ENCODE measurements at places on chromosomes 11 and 22.

DNA sequence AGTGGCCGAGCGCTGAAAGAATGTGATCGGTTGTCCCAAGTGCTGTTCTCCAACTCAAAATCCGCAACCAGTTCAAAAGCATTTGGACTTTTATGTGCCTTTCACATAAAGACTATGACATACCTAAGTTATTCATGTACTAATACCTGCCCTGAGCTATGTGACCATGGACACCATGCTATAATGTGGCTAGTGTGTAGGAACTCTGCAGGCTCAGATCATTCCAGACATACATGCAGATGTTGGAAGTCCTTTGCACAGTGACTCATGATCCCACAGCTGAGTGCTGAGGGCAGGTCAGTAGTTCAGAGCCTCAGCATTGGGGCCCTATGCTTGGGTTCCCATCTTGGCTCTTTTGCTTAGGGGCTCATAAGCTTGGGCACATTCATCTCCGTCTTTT, 95.4 kb downstream of the IGLL1 start:
- DNase-seq: no peak

DNA sequence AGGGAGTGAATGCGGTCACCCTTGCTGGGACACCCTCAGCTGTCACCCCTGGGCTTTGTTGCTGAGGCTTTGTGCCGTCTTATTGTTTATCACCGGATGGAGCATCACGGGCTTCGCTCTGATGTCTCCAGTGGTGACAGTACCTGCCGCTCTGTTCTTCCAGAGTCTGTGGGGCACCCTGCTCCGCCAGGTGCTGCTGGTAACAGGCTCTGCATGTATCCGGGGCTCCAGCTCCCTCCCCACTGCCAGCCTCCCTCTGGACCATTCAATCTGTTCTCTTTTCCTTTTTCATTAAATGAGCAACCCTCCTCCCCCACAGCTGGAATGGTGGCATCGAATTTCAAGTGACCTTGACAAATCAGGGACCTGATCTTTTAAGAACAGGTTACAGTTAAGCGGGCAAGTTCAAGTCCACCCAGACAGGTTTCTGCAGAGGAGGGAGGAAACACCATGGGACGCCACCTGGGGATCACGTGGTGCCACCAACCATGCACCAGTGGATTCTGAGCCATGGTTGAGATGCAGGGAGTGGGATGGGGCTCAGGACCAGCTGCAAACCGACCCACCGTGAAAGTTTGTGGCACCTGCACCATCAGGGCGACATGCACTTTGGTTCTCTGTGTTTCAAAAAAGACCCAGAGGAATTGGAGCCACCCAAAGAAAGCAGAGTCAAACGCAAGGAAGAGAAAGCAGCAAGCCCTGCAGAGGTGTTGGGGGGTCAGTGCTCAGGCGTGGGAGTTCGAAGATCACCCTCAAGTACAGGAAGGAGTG, 89.3 kb downstream of the BCR start:
- peak; percentile 95 for DNase-seq

GRCh38 chr11:78907636-78908035, 333.0 kb upstream of the NARS2 start:
- DNase-seq: no peak

DNA sequence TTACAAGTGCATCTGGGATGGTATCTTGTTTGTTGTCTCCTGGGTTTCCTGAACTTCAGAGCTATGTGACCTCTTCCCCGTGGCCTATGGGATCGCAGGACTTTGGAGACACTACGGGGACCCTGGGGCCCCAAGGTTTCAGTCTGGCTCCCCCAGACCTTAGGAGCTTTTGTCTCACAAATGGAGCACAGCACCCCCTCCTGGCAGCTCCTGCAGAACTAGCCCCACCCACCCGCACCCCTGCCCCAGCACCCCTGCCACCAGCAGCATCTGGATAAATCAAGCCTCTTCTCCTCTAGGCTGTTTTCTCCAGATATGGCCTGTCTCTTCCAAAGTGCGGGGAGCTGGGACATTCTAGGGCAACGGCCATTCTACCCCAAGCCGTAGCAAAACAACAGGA, 10.4 kb downstream of the RCOR2 start:
- peak; percentile 45 for DNase-seq

DNA sequence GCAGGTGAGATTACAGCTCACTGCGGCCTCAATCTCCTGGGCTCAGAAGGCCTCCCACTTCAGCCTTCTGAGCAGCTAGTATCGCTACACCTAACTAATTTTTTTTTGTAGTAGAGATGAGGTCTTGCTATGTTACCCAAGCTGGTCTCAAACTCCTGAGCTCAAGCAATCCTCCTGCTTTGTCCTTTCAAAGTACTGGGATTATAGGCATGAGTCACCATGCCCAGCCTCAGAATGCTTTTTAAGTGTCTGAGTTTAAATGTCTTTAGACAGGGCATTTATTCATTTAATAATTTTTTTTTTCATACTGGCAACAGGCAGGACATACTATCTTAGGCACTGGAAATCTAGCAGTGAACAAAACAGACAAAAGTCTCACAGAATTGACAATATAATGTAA, 27.7 kb downstream of the LRP4 start:
- DNase-seq: no peak

DNA sequence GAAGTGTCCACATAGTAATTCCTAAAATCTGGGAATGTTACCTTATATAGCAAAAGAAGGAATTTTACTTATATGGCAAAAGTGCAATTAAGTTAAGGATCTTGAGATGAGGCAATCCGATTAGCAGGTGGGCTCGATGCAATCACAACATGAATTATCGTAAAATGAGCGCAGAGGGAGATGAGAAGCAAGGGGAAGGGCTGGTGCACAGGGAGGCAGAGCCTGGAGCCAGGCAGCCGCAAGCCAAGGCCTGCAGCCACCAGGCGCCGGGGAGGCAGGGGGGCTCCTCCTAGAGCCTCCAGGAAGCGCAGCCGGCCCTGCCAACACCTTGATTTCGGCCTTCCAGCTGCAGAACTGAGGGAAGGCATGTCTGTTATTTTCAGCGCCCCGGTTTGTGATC, 85.7 kb downstream of the CELSR1 start:
- no peak for DNase-seq

- DNase-seq: no peak
These were observed 39.6 kb downstream of the DIXDC1 start for GRCh38 chr11:111976767-111977145.

DNA sequence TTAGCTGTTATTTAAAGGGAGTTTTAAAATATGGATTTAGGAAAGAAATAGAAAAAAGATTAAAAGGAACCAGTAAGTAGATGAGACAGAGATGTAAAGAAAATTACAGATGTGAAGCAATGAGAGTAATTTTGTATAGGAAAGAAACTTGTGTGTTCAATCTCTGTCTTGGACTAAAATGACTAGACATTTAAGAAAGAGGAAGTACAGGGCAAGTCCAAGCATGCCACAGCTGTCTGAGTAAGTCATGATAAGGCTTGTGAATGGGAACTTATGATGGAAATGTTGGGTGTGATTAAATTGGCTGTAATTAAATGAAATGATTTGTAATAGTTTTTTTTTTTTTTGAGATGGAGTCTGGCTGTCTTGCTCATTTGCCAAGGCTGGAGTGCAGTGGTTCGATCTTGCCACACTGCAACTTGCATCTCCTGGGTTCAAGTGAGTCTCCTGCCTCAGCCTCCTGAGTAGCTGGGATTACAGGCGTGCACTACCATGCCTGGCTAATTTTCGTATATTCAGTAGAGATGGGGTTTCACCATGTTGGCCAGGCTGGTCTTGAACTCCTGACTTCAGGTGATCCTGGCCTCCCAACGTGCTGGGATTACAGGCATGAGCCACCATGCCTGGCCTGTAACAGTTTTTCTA, 5.9 kb upstream of the ACY3 start:
- peak; percentile 72 for DNase-seq

DNA sequence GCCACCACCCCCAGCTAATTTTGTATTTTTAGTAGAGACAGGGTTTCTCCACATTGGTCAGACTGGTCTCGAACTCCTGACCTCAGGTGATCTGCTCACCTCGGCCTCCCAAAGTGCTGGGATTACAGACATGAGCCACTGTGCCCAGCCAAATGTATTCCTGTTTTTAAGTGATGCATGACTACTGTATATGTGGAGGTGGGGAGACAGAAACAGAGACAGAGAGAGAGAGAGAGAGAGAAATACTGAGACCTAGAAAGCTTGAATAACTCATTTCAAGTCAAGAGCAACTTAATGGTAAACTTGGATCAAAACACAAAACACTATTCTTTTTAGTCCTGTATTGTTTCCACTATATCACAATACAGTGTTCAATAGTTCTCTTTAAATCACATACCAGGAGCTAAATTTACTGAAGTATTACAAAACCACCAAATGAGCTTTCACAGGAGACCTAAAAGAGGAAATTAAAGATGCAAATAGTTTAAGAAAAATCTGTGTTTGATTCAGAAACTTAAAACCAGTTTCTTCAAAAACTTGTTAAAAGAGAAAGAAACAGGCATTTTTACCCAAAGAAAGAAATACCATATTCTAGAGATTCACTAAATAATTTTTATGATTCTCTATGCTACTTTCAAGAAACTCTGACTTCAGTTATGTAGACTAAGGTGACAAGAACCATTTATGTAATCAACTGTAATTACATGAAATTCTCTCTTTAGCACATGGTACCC, 188.7 kb downstream of the ETS1 start:
- peak; percentile 27 for DNase-seq

- peak; percentile 84 for DNase-seq
These were observed 21.8 kb downstream of the PRR5 start for GRCh38 chr22:44723801-44724200.

DNA sequence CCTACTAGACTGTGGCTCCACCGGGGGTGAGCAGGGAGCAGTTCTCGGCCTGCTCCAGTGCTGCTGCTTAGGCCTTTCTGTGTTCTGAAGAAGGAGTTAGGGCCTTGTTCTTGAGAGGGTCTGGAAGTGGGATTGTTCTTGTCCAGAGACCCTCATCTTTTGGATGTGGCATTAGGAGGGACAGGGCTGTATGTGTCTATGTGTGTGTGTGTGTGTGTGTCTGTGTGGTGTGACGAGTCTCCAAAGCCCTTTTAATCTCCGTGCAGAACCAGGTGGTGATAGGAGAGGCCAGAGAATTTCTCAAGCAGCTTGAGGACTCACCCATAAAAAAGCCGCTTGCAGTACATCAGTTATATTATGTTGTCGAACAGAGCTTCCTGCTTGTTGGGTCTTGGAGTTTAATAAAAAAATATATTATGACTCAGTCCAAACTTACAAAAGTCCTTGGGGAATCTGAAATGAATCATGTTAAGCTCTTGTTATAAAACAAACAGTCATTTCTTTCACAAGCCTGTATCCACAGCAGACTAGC, 196.5 kb downstream of the TENM4 start:
- no peak for DNase-seq

DNA sequence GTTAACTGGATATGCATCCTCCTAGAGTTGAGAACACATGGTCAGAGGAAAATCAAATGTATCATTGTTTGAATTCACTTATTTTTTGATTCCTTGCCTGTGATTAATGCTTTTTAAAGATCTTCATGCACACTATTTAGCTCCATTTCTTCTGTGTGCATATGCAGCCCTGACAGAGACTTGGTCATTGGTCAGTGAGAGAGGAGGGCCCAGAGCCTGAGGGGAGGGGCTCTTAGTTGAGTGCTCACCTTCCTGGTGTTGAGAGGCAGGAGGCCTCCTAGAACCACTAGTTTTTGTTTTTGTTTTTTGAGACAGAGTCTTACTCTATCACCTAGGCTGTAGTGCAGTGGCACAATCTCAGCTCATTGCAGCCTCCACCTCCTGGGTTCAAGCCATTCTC, 48.9 kb downstream of the TNRC6B start:
- DNase-seq: no peak

GRCh38 chr11:27603376-27603990, 96.8 kb downstream of the BDNF start:
- DNase-seq: no peak

DNA sequence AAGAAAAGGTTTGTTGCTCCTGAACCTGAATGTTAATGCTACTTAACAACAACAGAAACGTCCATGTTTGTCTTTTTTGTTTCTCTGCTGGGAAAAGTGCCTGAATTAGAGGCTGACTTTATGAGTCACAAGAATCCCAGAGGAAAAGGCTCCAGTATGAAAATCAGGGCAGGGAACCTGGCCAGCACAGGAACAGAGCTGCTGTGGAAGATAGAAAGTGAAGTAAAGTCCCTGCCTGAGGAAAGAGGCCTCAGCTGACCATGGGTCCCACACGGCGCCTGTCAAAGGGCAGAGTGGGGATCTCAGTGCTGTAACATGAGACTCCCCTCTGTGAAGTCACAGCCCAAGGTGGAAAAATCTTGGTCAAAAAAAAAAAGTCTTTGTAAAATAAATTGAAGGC, 632.3 kb upstream of the CCDC90B start:
- no peak for DNase-seq

DNA sequence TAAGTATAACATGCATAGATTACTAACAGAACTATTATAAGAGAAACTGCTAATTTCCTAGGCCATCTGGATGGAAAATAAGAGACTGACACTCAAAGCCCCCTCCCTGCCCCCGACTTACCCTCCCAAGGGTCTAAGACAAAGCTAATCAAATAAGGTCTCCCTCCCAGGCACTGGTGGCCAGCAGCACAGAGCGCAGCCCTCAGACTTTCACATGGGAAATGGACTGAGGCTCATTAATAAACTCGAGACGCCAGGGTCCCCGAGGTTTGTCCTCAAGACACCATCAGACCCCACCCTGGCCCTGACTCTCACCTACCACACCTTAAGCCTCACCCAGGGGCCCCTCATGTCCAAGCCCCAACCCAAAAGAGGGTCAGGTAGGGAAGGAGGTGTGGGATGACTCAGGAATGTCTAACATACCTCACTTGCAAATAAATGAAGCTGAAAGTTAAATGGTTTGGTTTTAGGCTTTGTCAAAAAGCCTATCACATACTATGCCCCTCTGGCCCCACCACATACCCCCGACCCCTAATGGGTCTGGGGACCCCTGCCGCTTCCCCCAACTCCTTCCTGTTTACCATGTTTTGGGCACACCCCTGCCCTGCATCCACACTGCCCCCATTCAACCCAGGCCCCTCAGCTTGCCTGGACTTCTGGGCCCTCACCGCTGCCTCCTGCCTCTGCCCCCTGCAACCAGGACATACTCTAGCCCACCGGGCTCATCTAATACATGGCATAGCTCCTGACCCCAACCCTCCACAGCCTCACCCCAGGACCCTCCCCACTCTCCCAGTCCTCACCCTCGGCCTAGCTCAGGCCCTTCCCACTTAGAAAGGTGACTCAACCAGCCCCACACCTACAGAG, 11.4 kb downstream of the ARAP1 start:
- no peak for DNase-seq

- DNase-seq: no peak
These were observed 565.1 kb upstream of the CCDC179 start for GRCh38 chr11:23425381-23425780.

GRCh38 chr11:64078284-64078683, 42.6 kb downstream of the FLRT1 start:
- DNase-seq: no peak

DNA sequence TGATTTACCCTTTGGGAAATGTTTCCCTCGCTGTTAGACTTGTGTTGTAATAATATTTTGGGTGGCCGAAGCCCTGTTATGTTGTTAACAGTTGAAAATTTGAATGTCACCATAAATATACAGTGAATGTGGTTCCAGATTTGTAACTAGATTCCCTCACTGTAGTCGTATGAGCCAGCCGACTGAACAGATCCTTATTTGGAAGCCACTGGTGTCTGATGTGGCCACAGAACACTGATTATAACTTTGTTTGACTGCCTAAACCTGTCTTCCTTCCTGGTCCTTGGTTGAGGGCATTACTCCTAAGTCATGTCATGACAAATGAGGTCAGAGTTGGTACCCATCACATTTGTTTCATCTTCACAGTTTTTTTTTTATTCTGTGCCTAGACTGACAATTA, 45.4 kb downstream of the YAP1 start:
- DNase-seq: no peak

GRCh38 chr11:78587446-78587845, 12.8 kb upstream of the NARS2 start:
- no peak for DNase-seq

- DNase-seq: no peak
These were observed at the start of gene MOGAT2 for GRCh38 chr11:75717608-75718418. Gene MOGAT2, plus strand, starts transcription at chr11:75717838. Its CDS starts 51 bp downstream, at chr11:75717889.

All from NAMALWA (cell line).